Activated CD8-positive, alpha-beta memory T cell treated with anti-CD3 and anti-CD28 coated beads, Interleukin-2, amount 10 ng/mL, durations not matched to agents 7 days and 5 days (primary cell): ENCODE measurements at places on chromosomes 3 and 15.

DNA sequence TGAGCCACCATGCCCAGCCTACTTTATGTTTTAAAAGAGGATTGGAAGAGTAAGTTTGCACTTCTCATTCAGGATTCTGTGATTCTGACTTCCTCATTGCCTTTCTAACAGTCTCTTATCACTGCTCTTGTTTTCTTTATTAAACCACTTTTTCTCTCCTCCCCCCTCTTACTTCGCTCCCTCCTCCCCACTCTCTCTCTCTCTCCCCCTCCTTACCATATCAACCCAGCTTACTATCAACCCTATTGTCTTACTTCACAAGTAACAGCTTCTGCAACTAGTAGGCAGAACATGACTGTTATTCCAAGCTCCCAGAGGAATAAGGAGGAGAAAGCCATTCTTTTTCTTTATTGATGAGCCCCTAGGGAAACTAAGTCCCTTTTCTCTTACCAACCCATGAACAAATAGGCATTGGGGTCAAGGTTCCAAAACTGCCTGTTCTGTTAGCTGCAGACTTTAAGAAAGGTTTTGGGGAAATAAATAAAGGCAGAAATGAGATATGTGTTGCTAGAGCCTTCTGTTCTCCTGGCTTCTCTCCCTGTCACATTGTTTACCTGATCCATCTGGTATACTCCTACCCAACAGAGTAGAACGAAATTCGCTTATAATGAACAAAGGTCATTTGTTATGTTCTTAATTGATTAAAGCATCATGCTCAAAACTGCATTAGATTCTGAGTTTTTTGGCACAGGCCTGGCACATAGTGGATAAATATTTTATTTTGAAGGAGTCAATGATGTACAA is 56.4 kb upstream of the RASGRP1 start:
- no peak for DNase-seq
- no peaks in the 10 kb centered on the region for H3K27me3 ChIP-seq
- H3K4me1 ChIP-seq = peaks cover 12% of the 10 kb centered on the region
- H3K36me3 ChIP-seq = peaks cover 6% of the 10 kb centered on the region
- no peak overlapping the region for H3K27ac ChIP-seq

DNA sequence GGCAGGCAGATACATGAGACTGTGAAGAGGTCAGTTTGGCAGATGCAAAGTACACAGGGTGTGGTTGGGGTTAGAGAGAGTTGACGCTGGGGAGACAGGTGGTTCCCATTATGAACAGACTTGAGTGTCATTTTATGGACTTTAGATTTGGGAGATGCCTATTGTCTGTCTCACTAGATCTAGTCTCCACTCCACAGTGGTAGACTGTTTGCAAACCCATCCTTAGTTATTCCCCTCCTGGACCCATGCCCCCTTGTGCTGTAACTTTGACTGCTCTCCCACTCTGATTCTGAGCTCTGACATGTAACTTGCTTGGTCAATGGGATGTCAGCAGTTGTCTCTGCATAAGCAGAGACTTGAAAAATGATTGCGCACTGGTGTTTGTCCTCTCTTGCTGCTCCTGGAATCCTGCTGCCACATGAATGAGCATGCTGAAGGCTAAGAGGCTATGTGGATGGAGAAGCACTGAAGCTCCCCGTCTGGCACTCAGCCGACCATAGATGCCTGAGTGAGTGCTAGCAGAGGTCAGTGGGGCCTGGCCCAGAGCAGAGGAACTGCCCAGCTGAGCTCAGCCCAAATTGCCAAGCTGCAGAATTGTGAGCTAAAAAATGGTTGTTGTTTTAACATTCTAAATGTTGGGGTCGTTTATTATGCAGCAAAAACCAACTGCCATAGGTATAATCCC is 88.2 kb downstream of the FAM43A start:
- H3K4me1 ChIP-seq = peaks cover 7% of the 10 kb centered on the region
- no peak for DNase-seq
- no peak overlapping the region for H3K27ac ChIP-seq
- H3K4me3 ChIP-seq = no peak overlapping the region
- no peaks in the 10 kb centered on the region for H3K36me3 ChIP-seq

- H3K36me3 ChIP-seq = no peaks in the 10 kb centered on the region
- peak; percentile 42 for DNase-seq
- no peaks in the 10 kb centered on the region for H3K4me1 ChIP-seq
Measured at GRCh38 chr15:23877502-23878412, 190.7 kb upstream of the NDN start.

DNA sequence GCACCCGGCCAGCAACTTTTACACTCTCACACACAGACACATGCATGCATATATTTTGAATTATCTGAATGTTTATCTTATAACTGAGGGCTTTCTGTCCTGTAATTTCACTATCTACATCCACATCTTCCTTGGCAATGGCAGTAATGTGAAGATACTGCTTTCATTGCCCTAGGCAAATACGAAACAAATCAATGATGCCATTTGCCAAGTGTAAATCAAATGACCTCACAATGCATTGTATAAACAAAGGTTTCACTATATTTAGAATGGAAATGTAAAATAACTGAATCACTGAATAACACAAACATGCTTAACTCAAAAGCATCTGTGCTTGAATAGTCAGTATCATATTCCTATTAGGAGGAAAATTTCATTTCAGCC is 455.6 kb downstream of the TBL1XR1 start:
- no peak overlapping the region for H3K4me3 ChIP-seq
- no peak overlapping the region for H3K27ac ChIP-seq
- no peaks in the 10 kb centered on the region for H3K4me1 ChIP-seq
- no peak for DNase-seq
- no peaks in the 10 kb centered on the region for H3K27me3 ChIP-seq

DNA sequence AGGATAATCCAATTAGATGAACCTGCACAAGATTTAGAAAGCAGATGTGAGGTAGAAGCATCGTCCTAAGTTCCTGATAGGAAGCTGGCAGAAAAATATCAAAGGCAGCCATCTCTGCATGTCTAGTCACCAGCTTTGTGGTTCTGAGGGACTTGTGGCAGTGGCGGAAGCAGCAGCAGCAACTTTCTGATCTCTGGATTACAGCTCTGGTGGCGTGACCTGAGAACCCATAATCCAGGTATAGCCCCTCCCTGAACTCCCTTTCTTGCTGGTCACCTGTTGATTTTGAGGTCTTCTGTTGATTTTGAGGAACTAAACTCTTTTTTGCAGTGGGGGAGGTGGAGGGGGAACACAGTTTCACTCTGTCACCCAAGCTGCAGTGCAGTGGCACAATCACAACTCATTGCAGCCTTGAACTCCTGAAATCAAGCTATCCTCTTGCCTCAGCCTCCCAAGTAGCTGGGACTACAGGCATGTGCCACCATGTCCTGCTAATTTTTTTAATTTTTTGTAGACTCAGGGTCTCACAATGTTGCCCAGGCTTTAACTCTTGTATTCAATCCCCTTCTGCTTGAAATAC is 7.9 kb downstream of the FSIP1 start:
- H3K4me1 ChIP-seq = peaks cover 26% of the 10 kb centered on the region
- H3K4me3 ChIP-seq = peak overlapping the region; percentile 22
- H3K36me3 ChIP-seq = peaks cover 3% of the 10 kb centered on the region
- H3K27me3 ChIP-seq = peaks cover 4% of the 10 kb centered on the region
- DNase-seq = peak; percentile 80

DNA sequence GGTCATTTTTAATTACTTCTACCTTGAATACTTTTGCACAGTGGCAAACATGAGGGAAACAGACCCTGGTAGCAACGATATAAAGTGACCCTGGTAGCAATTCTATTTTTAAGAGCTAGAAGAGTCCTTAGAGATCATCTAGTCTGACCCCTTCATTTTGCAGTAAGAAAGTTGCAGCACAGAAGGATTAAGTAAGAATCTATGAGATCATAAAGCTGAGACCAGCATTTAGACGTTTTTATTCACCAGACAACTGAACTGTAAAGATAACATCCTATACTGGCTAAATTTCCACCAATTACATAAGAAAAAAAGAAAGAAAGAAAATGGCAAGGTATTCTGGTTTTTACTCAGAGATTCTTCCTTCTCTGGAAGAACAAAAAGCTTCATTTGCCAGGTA is 49.9 kb downstream of the LRRFIP2 start:
- peaks cover 3% of the 10 kb centered on the region for H3K4me1 ChIP-seq
- H3K36me3 ChIP-seq = peaks cover 16% of the 10 kb centered on the region
- H3K4me3 ChIP-seq = no peak overlapping the region
- no peak for DNase-seq
- no peak overlapping the region for H3K27ac ChIP-seq

- peaks cover 5% of the 10 kb centered on the region for H3K4me1 ChIP-seq
- DNase-seq = no peak
- H3K4me3 ChIP-seq = no peak overlapping the region
- no peaks in the 10 kb centered on the region for H3K36me3 ChIP-seq
- H3K27ac ChIP-seq = no peak overlapping the region
Measured at GRCh38 chr3:141959589-141960554, 83.4 kb downstream of the ATP1B3 start.

DNA sequence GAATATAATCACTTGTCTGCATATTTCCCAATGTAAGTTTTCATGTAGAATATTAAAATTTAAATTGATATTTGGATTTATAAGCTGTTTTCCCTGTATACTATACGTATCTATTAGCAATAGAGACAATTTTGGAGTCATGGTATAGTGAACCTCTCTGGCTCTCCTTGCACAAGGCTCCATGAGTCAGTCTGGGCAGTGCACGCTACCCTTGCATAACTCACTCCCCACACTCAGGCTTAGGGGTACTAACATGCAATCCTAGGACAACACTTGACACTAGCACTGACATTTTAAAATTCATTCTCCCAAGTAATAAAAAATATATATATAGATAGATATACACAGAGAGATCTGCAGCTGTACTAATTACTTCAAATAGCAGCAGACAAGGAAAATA is 39.2 kb downstream of the SLC24A1 start:
- DNase-seq = no peak
- no peaks in the 10 kb centered on the region for H3K4me1 ChIP-seq
- peaks cover 32% of the 10 kb centered on the region for H3K36me3 ChIP-seq
- no peaks in the 10 kb centered on the region for H3K27me3 ChIP-seq
- H3K27ac ChIP-seq = no peak overlapping the region
- H3K4me3 ChIP-seq = no peak overlapping the region

DNA sequence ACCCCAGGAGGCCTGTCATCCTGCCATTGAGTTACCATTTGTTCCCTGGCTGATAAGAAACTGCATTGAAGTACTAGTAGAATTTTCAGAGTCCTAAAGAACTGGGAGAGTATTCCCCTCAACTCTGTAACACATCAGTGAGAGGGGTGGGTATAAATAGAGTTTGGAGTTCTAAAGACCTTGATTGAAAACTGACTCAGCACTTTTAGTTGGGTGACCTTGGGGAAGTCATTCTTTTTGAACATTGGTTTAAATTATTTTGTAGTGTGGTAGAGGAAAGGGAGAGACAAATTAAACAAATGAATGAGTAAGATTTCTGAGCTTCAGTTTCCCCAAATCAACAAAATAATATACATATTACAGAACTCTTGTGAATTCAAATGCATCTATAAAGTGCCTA is 344.5 kb upstream of the THBS1 start:
- H3K4me3 ChIP-seq = no peak overlapping the region
- H3K36me3 ChIP-seq = no peaks in the 10 kb centered on the region
- no peak for DNase-seq

- H3K4me3 ChIP-seq = no peak overlapping the region
- no peaks in the 10 kb centered on the region for H3K4me1 ChIP-seq
- H3K36me3 ChIP-seq = no peaks in the 10 kb centered on the region
- DNase-seq = no peak
- no peak overlapping the region for H3K27ac ChIP-seq
- no peaks in the 10 kb centered on the region for H3K27me3 ChIP-seq
Measured at GRCh38 chr3:135528413-135529015, 437.0 kb upstream of the PPP2R3A start.

DNA sequence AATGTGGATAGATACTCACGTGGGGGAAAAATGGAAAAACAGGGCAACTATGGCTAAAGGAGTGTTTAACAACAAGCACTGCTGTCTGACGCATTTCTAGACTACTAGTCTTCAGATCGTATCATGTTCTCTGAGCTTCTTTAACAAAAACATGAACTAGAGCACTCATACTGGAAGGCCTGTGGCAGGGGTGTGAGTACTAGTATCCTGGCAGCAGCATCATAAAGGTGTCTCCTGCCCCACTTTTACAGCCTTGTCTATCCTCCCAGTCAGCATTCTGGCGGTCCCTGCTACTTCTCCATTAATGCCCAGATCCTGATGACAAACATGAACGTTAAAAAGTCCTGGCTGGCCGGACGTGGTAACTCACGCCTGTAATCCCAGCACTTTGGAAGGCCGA is 4.0 kb downstream of the FMN1 start:
- H3K36me3 ChIP-seq = peaks cover 2% of the 10 kb centered on the region
- no peak overlapping the region for H3K4me3 ChIP-seq
- H3K27me3 ChIP-seq = peaks cover 54% of the 10 kb centered on the region
- H3K27ac ChIP-seq = no peak overlapping the region

DNA sequence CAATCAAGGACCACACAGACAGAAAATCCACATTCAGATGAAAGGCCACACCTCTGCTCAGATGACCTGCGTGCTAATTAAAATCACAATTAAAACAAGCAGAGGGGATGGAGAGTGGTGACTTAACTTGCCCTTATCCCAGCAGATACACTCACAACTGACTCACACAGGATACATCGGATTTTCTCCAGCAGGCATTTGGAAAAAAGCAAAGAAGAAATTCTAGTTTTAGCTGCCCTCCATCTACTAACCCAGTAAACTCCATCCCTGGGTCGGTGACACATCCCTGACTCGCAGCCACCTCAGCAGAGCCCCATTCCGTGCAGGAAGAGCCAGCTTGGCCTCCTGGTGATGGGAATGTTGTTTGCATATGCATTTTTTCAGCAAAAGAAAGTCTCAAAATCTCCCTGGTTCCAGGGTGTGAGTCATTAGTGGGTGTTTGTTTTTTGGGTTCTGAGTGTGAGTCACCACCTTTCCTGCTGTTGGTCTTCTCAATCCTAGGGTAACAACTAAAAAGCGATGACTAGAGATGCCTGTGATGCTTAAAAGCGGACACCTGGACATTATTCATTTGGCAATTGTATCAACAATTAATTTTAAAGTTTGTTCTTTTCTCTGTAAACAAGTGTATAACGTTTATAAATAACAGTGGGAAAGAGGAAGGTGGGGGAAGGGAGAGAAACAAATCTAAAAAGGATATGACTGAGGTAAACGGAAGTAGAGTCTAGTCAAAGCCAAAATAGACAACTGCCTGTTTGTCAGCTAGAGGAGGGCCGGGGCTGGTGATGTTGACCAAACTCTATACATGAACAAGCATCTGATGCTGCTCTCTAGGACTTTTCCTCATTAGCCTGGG is 49.8 kb upstream of the SLC4A7 start:
- peaks cover 25% of the 10 kb centered on the region for H3K4me1 ChIP-seq
- no peaks in the 10 kb centered on the region for H3K36me3 ChIP-seq
- H3K4me3 ChIP-seq = peak overlapping the region; percentile 45

- H3K36me3 ChIP-seq = no peaks in the 10 kb centered on the region
- H3K27ac ChIP-seq = no peak overlapping the region
- no peak overlapping the region for H3K4me3 ChIP-seq
- peaks cover 33% of the 10 kb centered on the region for H3K27me3 ChIP-seq
- H3K4me1 ChIP-seq = no peaks in the 10 kb centered on the region
- no peak for DNase-seq
Measured at GRCh38 chr3:143914257-143914656, 57.4 kb upstream of the DIPK2A start.

GRCh38 chr3:16724487-16724886 is 119.3 kb upstream of the DAZL start:
- no peak overlapping the region for H3K4me3 ChIP-seq
- no peak for DNase-seq
